ENCODE measurements at places on chromosomes 12 and 14.

GRCh38 chr14:103100281-103101121, 6.0 kb downstream of the EXOC3L4 start:
- DNase-seq, result no peak

DNA sequence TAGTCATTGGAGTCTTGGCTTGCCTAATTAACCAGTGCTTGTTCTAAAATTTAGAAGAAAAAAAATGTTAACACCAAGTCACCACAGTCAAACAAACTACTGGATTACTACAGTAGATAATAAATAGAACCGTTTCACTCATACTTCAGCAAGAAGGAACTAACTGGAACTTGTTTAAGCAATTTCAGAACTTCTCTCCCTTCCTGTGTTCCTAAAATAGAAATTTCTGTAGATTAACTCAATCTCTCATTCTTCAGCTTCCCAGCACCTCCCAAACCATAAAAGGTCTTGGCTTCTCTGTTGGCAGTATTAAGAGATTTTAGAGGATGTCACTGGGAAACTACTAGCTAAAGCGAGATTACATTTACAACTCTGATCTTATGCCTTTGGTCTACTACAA, 18.6 kb downstream of the GNS start:
- no peak for DNase-seq

DNA sequence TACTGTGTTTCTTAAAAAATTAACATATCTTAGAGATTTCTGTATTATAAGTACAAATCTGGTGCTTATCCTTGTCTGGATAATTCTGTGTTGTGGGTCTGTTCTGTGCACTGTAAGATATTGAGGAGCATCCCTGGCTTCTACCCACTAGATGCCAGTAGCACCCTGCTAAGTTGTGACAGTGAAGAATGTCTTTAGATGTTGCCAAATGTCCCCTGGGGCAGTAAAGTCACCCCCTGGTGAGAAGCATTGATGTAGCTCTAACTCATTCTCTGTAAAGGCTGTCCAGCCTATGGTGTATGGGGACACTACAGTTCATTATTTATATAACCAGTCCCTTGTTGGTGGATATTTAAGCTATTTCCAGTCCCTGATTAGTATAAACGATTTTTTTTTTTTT, 31.4 kb downstream of the MAP1LC3B2 start:
- no peak for DNase-seq

GRCh38 chr12:116436561-116437249, 122.5 kb upstream of the MAP1LC3B2 start:
- no peak for DNase-seq

GRCh38 chr12:68012712-68013111, 23.5 kb downstream of the IFNG-AS1 start:
- DNase-seq, result no peak

DNA sequence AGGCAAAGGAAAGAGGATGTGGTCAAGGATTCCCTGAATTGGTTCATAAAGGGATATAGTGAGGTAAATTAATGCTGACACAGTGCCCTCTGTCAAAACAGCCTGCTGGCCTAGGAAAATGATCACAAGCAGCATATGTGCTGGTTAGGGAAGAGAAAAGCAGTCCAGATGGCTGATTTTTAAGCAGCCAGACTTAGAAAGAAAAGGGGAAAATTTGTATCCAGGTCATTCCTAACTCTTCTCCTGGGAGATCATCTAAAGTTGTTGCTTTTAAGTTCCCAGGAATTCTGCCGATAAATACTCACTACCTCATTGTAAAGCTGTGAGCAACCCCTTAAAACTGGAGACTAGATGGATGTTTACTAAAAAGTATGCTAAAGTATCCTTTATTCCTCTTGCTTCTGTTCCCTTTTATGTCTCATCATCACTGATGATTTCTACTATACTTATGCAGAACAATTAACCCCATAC, 46.4 kb upstream of the CNOT2 start:
- DNase-seq, result no peak

GRCh38 chr12:14514154-14514842, 53.4 kb downstream of the PLBD1 start:
- DNase-seq, result no peak

DNA sequence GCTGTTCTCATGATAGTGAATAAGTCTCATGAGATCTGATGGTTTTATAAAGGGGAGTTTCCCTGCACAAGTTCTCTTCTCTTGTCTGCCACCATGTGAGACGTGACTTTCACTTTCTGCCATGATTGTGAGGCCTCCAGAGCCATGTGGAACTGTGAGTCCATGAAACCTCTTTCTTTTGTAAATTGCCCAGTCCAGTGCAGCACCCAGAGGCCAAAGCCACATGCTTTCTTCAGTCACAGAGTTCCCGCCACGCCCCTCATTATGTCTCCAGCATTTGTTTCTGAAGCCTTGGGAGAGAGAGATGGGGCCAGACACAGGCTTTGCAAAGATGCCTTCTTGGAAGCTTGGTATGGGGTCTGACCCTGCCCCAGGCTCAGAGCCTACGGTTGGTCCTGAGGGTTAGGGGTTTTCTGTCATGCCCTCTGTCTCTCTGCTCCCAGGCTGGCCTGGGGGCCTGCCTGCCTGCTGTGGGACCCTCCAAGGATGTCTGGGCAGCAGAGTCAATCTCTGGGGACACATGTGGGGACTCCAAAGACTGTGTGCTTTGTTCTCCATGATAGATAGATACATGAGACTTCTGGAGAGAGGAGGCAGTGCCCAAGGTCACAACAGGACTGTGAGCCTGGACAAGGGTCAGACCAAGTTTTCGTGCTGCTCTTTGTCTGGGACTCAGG, 114.1 kb upstream of the PRMT8 start:
- DNase-seq, result no peak

- peak; percentile 48 for DNase-seq
Measured at GRCh38 chr12:93571365-93571924, 1.0 kb upstream of the SOCS2 start.

DNA sequence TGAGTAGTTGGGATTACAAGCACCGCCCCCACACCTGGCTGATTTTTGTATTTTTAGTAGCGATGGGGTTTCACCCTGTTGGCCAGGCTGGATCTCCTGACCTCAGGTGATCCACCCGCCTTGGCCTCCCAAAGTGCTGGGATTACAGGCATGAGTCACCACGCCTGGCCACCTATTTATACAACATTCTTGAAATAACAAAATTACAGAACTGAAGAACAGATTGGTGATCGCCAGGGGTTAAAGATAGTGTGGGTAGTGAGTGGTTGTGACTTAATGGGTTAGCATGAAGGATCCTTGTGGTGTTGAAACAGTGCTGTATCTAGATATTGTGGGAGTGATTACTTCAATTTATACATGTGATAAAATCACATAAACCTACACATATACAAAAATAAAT, 7.4 kb downstream of the GLIPR1L1 start:
- DNase-seq, result no peak

DNA sequence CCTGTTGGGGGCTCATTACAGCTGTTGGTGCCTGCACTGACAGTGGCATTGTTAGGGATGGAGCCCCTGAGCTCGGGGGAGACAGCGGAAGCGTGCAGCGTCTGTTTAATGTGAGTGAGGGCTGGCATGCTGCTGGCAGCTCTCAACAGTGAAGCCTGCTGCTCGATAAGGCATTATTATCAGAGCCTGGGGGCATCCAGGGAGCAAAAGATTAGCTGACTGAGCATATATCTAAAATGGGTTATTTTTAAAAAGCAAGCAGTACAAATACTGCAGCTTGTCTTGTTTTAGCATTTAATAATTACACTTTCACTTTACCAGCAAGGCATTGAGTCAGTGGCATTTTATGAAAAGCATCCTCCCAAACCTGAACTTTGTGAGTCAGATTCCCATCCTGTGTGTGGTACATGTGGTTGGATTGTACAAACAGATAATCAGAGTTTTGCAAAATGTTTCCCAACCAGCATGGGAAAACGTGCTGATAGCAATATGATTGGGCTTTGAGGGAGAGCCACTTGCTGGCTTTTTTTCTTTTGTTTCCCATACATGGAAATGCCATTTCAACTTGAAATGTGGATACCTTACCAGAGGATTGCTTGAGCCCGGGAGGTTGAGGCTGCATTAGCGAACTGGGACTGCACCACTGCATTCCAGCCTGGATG, 150.8 kb downstream of the PRKCH start:
- DNase-seq, result no peak

- DNase-seq, result no peak
Measured at GRCh38 chr14:76575108-76575507, 186.2 kb upstream of the VASH1 start.

GRCh38 chr14:71482671-71483070, 449.6 kb upstream of the RGS6 start:
- DNase-seq, result no peak

- DNase-seq, result no peak
Measured at GRCh38 chr14:103206836-103207387, 83.7 kb downstream of the TNFAIP2 start.

- DNase-seq, result no peak
Measured at GRCh38 chr14:39351708-39352107, 80.5 kb downstream of the FBXO33 start.

DNA sequence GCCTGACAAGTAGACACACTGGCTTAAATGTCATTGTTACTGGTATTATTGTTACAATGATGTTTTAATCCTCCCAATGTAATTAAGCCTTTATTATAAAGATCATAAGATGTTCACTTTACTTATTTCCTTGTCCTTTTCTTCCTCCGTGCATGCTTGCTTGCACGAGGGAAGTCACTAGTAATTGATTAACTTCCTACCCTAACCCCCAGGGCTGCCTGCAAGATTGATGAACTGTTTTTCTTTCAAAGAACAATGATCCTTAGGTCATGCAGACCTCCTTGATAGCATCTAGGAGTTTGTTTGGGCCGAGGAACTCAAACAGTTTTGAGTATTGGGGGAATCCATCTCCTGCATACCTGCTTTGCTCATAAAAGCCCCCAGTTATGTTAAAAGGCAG, 43.0 kb downstream of the GLRX5 start:
- DNase-seq, result no peak

GRCh38 chr14:68935761-68936214, 43.3 kb downstream of the ACTN1 start:
- no peak for DNase-seq

DNA sequence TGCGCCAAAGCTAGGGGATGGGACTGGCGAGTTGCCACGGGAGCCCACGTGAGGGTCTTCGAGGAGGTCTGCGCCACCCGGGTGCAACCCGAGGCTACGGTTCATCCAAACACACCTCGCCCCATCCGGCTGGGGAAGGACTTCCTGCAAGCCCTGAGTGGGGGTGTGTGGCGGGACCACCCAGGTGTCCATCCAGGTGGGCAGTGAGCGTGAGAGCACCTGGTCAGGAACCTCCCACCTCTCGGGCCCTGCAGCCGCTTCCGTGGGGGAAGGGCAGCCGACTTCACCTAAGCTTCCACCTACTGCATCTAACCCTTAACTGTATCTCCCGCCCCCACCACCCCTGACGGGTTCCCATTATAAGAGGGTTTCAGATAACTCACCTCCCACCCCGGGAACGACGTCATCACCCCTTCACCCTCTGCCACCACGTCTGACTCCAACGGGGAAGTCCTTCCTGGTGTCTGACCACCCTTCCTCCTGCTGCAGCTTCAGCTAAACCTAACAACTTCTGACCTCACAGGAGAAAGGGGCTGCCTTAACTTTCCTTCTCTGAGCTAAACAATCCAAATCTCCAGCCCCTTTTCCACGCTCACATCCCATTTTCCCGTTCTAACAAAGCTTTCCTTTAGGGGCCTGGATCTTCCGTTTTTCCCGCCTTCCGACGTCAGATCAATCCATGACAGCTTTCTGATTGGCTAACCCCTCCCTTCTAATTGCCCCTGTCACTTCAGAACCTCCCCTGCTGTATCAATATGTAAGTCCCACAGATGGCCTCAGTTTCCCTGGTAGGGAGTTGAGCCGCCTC, 27.4 kb upstream of the SMUG1 start:
- DNase-seq, result peak; percentile 28

- DNase-seq, result no peak
Measured at GRCh38 chr12:130011611-130012385, 108.0 kb upstream of the TMEM132D start.

DNA sequence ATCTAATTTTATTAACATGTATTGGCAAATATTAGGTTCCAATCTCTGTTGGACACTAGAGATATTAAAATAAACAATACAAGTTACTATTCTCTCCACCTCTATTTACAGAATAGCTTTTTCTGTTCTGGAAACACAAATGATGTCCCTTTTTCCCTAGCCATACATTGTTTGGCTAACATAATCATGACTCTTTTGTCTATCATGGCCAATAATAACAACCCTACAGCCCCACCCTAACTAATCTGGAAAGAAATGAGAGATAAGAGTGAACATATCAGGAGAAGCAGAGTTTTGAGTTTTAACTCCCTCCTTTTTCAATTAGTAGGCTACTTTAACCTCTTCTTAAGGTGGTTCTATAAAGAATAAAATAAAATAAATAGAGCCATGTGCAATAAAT, 40.2 kb downstream of the RASSF9 start:
- no peak for DNase-seq

- DNase-seq, result no peak
Measured at GRCh38 chr12:23066095-23066494, 441.1 kb downstream of the ETNK1 start.

- no peak for DNase-seq
Measured at GRCh38 chr12:27347779-27348178, 15.1 kb downstream of the BMAL2 start.

- no peak for DNase-seq
Measured at GRCh38 chr14:35553808-35554207, 19.8 kb downstream of the INSM2 start.

GRCh38 chr12:14772946-14773345, 30.3 kb downstream of the WBP11 start:
- no peak for DNase-seq

GRCh38 chr14:96442355-96442754, 50.4 kb downstream of the AK7 start:
- DNase-seq, result no peak
